ENCODE measurements at places on chromosomes 6 and 20.
A peak's percentile ranks its signal among the peaks of the same experiment; 100 is the strongest.

DNA sequence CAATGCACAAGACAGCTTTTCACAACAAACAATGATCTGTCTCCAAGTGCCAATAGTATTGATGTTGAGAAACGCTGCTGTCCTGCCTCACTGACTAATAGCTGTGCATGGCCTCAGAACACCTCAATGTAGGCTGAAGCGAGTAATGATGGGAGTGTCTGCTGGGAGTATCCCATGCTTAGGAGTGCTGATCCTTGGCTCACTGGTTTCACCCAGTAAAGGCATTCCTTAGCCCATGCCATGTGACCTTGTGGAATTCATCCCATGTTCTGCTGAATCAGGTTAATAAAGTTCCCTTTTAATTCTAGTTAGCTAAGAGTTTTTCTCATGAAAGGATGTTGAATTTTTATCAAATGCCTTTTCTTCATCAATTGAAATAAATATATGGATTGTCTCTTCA, 3.8 kb upstream of the WFDC12 start:
- DNase-seq, result peak; percentile 46

DNA sequence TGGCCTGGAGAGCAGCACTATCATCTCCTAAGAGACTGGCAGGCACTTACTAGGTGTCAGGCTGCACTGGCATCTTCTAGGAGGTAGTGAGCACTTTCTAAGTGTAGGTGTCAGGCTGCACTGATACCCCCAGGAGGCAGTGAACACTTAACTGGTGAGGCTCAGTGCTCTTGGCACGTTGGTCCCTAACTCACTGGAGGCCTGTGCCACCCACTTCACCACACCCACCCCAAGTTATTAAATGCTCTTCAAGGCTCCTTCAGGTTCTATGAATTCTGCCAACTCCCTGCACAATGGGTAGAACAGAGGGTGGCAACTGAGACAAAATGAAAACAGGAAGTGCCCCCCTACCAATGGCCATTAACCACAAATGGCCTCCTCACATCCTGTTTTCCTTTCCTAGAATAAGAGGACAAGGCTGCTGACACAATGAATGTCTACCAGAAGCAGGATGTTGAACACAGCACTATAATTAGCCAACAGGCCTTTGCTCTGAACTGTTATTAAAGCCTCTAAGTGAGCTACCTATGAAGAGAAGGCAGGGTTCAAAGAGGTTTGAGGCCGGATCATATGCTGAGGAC, 29.4 kb downstream of the NCOA5 start:
- no peak for DNase-seq

GRCh38 chr20:15851576-15852215, 721.6 kb downstream of the KIF16B start:
- DNase-seq, result no peak

DNA sequence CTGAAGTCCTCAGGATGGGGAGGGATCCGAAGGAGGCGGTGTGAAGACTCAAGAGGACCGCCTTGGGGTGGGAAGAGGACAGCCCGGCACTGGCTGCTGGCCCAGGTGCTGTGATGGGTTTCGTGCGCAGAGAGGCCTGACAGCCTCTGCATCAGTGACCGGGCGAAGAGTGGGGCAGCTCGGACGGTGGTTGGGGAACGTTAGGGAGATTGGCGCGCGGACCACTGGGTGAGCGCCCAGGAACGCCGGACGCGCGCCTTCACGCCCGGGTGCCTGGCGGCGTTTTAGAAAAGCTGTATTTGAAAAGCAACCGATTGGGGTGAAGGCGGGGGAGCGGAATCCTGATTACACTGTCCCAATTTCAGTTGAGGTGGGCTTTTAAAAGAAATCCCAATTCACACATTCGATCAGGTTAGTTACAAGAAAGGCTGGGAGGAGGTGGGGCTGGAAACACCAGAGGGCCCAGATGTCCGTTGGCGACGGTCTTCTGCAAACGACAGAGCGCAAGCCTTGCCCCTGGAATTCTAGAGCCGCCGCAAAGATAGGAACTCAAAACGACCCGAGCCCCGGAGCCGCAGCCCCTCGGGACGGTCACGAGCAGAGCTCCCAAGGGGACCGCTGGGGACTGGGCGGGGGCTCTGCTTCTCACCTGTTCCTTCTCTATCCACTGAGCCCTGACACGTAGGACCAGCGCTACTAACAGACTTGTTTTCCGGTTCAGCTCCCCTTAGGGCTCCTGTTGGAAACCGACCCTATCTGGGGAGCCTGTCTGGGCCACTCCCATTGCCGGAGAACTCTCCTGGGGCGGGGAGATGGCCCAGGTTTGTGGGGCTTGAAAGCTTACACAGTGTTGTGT, 8.5 kb upstream of the TRIM40 start:
- no peak for DNase-seq

- DNase-seq, result peak; percentile 16
Measured at GRCh38 chr6:104597541-104598050, 262.1 kb downstream of the HACE1 start.

GRCh38 chr20:61600016-61600415, 348.0 kb downstream of the CDH4 start:
- no peak for DNase-seq

- DNase-seq, result peak; percentile 44
Measured at GRCh38 chr6:44247338-44248302, 719 bp downstream of the HSP90AB1 start.

- peak; percentile 46 for DNase-seq
Measured at GRCh38 chr20:25281541-25281991, 33.7 kb downstream of the PYGB start.

GRCh38 chr6:146770965-146771735, 172.4 kb downstream of the ADGB start:
- peak; percentile 75 for DNase-seq

DNA sequence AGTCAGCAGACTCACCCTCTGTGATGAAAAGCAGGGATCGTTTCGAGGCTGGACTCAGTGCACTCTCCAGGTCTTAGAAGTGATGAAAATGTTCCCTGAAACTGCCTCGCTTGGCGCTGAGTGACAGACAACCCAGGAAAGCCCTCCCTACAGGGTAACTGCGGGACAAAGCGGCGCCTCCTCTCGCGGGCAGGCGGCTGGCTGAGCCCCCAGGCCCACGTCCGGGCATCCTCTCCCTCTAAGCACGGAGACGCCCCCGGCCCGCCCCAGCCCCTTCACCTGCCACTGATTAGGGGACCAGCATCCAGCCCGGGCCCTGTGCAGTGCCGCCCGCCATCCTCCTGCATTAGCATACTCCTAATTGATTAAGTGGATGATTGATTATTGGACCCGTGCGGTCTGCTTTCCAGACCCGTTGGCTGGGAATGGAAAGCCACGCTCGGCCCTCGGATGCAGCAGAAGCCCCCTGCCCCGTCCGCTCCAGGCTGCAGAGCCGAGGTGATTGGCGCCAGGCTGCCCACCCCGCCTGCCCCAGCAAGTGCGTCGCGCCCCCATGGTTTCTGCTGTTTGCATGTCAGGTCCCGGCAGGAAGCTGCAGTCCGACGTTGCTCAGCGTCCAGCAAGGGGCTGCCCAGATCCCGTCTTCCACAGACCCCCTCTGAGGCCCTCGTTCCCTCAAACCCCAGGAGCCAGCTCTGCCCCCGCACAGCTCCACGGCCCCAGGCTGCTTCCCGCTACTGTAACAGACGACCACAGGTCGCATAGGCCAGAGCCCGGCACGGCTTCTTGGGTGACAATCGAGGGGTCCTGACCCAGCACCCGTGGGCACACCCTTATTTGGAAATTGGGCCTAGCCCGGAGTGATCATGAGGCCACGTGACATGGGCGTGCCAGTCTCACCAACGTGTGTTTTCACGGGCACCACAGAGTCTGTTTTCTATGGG, 131.6 kb downstream of the DLL1 start:
- DNase-seq, result no peak

DNA sequence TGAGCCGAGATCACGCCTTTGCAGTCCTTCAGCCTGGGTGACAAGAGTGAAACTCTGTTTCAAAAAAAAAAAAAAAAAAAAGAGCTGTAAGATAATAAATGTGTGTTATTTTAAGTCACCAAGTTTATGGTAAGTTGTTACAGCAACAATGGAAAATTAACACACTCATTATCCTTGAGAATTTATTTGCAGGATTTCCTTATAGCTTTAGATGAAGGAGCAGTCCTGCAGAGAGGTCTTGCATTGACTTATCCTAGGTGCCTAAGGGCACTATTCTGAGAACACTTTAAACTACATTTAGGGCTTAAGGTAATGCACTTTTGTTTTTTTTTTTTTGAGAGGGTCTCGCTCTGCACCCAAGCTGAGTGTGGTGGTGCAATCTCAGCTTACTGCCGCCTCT, 13.8 kb upstream of the SCAF8 start:
- DNase-seq, result no peak

- no peak for DNase-seq
Measured at GRCh38 chr20:11247046-11248010, 573.5 kb upstream of the JAG1 start.

DNA sequence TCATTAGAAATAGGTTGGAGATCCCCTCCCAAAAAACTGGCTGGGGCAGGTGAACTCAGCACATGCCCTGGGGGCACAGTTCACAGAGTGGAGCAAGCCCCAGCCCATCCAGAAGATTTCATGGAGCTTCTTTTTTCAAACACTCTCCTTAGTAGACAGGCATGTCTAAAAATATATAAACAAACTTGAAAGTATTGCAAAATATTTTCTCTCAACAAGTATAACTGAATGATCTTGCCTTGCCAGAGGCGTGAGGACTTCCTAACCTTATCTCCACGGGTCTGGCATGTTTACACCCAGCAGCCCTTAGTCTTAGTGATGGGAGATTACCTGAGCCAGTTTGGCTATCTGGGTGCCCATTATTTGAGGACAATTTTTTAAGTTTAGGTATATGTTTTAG, 107.1 kb downstream of the QRSL1 start:
- DNase-seq, result no peak

DNA sequence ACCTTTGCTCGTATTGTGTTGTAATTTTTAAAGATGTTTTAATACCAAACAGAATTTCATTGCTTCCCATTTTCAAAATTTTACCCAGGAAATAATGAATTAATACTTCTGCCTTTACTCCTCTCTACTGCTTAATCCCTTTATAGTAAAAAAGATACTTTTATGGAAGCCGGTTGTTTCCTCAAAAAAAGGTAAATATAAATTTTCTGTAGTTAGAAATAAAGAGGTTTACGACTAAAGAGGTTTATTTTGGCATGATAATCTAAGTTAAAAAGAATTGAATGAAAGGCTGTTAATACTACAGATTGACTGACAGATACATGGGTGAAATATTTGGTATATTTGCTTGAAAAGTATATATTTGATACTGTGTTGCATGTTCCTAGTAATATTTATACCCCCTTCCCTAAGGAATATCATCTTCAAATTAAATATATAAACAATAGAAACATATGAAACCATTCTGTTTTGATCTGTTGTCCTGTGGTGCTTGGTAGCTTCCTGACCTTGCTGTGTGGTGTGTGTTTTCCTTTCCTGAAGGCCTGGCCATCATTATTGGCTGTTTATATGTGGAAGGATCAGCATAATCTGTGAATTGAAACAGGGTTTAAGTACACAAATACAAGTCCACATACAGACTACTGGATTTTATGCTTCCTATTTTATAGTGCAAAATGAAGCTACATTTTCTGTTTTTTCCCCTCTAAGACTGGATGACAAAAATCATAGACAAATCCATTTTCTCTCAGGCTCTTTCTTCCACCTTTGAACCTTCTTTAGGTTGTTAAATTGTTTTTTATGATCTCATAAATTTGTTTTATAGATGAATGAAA, 2.3 kb downstream of the LIN28B start:
- DNase-seq, result no peak

GRCh38 chr6:111838749-111839484, 34.3 kb downstream of the FYN start:
- no peak for DNase-seq

DNA sequence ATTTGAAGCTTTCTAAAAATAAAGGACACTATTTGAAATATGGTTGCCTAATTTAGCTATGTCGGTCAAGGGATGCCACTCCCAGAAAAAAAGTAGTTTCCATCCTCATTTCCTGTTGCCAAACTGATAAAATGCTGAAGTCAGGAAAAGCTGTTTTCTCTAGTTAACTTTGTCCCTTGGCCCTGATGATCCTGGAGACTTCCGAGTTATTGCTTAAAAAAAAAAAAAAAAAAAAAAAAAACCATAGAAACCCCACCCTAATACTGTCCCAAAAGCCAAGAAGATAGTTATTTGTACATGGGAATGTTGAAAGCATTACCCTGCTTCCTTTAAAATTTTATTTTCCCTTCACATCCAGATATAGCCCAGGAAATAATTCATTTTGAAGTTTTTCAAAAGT, 236.7 kb downstream of the SOD2 start:
- no peak for DNase-seq

DNA sequence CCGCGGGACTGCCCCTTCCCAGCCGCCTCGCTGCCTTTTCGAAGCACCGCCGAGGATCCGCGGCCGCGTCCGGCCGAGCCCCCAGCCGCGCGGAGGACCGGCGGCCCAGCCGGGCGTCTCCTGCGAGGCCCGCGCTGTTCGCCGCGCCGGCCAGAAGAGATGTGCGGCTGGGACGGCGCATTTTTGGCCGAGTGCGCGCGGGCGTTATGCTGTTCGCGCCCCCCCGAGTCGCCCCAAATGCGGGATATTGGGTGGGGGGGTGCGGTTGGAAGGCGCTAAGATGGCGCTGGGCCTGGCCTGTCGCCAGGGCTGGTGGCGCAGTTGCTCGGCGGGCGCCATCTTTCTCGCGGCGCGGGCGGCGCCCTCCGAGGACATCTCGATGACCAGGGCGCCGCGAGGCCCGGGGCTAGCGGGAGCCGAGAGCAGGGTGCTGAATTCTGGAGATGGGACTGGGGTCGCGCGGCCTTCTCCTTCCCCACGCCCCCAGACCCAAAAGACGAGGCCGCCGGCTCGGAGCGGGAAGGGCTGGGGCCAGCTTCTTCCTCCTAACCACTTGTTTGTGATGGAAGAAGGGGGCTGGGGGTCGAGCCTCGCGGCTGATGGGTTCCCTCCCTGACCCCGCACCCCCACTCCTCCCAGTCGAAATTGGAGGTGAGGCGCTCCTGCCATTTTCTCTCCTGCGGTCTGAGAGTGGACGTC, 1.5 kb downstream of the BICRAL start:
- DNase-seq, result peak; percentile 44

- no peak for DNase-seq
Measured at GRCh38 chr6:106702046-106702445, 72.7 kb downstream of the QRSL1 start.

GRCh38 chr6:8760951-8761350, 325.6 kb upstream of the SLC35B3 start:
- no peak for DNase-seq

DNA sequence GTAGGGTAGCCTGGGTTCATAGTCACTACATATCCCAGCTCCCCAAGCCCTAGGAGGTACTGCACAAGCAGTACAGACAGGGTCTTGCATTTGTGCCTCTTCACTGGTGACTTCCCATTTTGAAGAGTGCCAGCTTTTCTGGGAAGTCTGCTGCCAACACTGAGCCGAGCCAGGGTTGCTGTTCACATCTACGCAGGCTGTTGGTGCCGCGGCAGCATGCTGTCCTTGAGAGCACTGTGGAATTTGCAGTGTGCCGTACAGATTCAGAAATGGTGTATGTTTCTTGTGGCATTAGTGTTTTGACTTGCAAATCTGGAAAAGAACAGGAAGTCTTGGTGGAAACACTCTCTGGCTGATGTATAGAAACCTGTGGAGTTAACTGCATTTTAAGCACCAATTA, 67.5 kb downstream of the JARID2 start:
- no peak for DNase-seq

GRCh38 chr6:168504366-168504765, 63.4 kb downstream of the SMOC2 start:
- no peak for DNase-seq

All from SW480 (cell line).